CD4-positive, alpha-beta T cell treated with Interleukin-15 for 1 hour (primary cell): ENCODE measurements at places on chromosomes 12 and 14.

DNA sequence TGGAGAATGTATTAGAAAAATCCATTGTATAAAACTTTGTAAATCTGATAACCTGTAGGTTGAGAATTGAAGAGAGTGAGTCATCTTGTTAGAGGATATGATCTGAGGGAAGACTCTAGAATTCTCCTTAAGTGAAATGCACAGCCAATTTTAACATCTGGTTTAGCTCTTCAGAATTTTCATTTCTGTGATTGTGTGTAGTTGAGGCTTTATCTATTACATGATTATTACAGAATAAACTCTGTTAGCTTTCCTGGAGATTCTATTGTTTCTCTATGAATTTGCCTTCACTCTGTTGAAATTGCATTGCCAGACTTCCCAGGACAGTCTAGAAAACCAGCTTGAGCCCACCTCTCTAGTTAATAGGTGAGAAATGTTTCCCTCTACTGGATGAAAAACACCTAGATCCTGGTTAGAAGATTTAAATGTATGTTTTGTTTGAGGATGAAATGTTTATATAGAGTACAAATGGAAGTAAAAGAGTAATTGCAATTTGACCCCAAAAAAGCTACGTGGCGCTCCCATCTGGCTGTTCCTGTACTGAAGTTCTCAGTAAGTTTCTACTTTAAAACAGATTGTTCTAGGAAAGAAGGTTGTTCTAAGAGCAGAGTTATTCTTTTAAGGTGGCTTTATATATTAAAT, 2.9 kb downstream of the NUDT4 start:
- DNase-seq, result no peak

DNA sequence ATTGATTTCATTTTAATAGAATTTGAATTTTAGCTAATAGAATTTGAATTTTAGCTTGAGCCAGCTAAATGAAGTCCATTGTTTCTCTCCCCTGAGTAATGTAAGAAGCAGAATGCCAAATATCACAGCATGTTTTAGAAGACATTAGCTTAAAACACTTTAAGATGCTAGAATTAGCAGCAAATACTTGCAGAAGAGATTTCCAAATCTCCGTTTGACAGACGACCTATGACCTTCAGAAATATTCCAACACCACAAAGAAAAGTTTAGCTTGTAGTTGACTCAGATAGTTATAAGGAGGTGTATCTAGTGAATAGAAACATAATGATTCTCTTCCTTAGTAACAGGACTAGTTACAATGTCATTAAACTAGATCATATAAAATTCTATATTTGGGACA, 51.7 kb upstream of the MYF6 start:
- DNase-seq, result no peak

DNA sequence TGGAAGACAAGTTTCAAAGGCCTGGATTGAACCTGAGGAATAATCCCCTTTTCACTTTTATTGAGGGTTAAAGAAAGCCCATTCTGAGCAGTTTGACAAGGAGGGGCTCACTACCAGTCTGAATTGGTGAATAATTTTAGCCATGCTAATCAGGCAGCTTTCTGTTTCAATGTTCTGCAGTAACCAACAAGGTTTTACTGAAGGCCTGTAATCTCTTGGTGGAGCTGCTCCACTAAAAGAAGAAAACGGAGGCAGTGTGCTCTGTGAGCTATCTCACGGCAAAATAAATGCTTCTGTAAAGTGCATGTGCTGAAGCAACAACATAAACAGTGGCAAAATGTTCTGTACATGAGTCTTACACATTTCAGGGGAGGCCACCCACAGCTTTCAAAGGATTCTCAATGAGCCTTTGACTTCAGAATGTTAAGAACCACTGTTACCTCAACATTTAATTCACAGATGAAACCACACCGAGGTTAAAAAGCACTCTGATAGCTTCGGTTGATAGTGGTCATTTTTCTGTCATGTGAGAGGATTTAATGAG, 111.2 kb downstream of the LRIG3 start:
- no peak for DNase-seq

DNA sequence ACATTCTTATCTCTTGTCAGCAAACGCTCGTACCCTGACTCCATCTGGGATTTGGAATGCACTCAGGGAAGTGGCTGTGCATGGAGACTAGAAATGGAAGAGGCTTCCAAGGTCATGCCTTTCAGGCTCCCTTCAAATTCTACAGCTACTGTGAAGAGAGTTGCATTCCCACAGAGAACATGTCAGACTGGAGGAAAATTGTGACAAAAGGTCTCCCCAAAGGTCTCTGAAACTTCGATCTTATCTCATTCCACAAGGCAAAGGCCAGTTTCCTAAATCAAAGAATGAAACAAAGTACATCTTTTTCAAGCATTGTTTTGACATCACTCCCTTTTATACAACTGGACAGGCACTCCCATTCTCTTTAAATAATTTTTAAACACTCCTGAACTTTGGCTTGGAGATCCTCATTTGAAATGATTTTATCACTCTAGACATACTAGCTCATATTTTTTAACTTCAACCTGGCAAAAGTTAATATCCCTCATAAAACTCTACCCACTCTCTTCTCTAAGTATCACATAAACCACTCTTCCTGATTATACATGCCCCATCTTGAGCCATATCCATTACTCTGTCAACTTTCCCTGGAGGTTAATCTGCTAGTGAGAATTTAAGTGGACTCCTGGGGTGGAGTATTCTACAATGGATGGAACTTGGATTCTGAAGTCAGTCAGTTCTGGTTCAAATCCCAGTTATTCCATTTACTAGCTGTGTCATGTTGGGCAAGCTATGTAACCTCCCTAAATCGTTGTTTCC, 218.1 kb upstream of the HMGA2 start:
- DNase-seq, result no peak

- DNase-seq, result no peak
Observed at GRCh38 chr12:64243809-64244208, 21.7 kb upstream of the KICS2 start.

DNA sequence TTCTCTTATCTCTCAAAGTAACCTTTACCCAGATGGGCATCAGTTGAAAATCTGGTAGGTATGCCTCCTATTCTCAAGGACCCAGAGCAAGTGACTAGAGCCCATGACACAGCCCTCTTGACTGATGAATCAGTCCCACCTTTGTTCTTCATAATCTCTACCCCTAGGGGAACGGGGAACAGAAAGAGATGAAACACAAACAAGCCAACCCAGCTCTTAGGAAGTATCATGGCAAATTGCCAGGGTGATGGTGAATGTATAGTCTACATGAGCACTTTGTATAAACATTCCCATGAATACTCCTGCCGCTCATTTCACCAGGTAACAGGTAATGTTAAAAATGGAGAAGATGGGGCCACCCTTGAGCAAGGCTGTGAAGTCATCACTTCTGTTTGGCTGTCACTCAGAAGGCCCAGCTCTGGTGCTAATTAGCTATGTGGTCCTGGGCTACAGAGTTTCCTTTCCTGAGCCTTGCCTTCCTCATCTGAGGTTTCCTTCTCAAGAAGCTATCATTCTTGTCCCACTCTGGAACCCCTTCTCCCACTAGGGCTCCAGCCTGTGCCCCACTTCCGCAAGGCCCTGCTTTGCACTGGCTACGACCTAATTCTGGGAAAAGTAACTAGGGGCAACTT, 161.7 kb downstream of the ANO2 start:
- no peak for DNase-seq

GRCh38 chr14:101460986-101461750, 100.1 kb upstream of the DIO3 start:
- no peak for DNase-seq

DNA sequence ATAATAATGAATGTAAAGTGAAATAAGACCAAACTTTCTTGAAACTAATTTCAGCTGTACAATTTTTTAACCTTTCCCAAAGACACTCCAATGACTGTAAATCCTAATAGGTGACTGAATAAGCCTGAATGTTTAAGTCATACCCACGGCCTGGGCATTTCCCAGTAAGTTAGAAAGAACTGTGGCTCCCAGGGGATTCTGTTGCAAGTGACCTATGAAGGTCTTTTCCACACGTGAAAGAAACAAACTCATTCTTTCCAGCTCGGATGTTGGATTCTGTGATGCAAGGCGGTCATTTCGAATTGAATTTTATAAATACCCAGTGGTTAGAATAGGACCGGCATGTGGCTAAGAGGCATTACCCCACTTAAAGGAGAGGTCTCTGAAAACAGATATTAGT, 1134.4 kb downstream of the GALC start:
- DNase-seq, result no peak

DNA sequence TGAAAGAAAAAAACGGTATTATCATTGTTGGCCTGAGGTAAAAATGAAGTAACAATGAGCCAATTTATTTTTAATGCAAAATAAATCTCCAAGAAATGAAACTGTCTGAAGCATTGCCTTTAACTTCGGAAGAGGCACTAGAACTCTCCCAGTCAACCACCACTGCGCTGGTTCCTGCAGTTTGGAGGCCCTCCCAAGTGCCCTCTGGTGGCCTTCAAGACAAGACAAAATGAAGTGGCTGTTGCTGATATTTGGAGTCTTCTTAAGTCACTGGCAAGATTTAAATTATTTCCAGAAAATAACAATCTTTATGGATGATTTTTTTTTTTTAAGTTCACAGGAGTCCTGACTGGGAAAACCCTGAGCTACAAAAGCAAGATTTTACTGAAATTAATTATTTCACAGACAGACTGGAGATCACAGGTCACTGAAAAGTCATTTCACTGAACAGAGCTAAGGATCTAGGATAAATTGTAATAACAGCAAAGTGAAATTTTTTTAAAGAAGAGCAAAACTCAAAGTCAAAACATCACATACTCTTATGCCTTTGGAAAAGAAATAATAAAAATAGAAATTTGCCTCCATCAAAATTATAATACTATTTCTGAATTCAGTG, 58.2 kb downstream of the DICER1 start:
- DNase-seq, result peak; percentile 38

DNA sequence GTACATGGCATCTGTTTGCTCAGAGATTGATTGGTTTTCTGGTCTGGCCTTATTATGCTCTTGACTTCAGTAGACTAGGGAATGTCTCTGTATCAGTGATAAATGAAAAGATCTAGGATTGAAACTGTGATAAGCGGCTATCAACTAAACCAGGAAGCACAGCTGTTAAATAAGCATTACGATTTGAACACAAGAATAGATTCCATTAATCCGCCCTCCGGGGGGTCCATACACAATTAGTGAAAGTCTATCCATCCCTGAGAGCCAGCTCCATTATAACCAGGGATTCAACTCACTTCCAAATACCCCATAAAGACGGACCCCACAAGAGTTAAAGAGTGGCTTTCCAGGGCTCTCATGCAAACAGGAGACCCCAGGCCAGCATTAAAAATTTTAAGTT, 279.0 kb downstream of the GRIN2B start:
- no peak for DNase-seq

GRCh38 chr14:89231426-89232113, 185.5 kb downstream of the FOXN3 start:
- DNase-seq, result no peak

DNA sequence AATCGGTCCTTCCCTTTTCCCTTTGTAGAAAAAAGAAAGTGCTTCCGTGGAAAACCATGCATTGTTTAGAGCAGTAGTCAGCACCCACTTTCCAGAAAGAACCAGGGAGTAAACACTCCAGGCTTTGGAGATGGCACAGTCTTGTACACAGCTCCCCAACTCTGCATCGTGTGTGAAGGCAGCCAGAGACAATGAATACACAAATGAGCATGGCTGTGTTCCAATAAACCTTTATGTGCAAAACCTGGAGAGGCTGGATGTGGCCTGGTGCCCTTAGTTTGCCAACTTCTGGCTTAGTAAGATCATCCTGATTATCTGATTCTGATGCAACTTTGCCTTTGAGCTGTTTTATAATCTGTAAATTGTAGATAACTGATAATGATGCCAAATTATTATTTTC, 463.4 kb upstream of the TMEM132C start:
- DNase-seq, result no peak

DNA sequence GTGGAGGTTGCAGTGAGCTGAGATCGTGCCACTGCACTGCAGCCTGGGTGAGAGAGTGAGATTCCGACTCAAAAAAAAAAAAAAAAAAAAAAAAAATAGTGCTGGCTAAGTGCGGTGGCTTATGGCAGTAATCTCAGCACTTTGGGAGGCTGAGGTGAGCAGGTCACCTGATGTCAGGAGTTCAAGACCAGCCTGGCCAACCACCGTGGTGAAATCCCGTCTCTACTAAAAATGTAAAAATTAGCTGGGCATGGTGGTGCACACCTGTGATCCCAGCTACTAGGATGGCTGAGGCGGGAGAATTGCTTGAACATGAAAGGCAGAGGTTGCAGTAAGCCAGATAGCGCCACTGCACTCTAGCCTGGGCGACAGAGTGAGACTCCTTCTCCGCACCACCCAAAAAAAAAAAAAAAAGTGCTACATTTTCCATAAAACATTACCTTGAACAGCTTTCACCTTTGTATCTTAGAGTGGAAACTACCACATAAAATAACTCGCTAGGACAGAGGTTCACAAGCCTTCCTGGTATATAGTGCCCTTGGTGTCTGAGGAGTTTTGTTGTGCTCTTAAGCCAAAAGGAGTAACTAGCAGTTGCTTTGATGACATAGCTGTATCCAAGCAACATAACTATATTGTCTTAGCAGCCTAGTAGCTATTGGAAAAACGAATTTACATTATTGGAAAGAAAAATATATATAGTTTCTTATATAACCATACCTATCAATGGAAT, 11.1 kb downstream of the PTGES3 start:
- no peak for DNase-seq

GRCh38 chr14:91405724-91406435, 11.7 kb downstream of the CCDC88C start:
- DNase-seq, result no peak

- DNase-seq, result no peak
Observed at GRCh38 chr12:98294051-98294805, 221.2 kb upstream of the TMPO start.

DNA sequence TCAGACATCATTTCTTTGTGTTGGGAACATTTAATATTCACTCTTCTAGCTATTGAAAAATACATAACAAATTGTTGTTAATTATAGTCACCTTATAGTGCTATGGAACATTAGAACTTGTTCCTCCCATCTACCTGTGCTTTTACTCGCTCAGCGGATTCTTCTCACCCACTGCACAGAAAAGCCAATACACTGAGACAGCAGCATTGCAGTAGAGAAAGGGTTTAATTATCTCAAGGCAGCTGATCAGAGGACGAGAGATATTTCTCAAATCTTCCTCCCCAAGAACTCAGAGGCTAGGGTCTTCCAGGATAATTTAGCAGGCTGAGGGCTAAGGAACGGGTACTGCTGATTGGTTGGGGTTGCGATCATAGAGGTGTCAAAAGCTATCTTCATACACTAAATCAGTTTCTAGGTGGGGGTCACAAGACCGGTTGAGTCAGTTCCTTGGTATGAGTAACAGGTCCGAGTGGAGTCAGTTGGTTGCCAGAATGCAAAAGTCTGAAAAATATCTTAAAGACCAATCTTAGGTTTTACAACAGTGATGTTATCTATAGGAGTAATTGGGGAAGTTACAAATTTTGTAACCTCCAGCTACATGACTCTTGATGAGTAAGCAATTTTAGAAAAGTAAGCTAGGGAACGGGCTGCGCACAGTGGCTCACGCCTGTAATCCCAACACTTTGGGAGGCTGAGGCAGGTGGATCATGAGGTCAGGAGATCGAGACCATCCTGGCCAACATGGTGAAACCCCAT, 173.1 kb downstream of the FBXL14 start:
- no peak for DNase-seq

- DNase-seq, result no peak
Observed at GRCh38 chr14:50865391-50866076, 6.3 kb upstream of the ABHD12B start.
